ENCODE measurements at places on chromosomes 12 and 14.

GRCh38 chr14:86892152-86892956, 1100.6 kb downstream of the GALC start:
- DNase-seq = no peak

DNA sequence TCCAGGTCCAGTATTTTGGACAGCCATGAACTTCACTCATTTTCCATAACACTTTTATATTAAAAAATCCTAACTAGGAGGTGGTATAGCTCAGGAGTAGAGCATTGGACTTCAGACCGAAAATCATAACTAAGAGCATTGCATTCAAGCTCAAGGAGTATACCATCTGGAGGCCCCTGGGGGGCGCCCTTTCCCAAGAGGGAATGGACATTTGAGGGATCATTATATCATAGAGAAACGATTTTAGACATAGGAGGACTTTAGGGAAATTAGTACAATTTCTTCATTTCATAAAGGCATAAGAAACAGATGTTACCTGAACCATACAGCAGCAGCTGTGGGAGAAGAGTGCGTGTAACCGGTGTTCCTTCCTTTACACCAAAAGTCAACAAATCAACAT, 5.2 kb upstream of the ATG14 start:
- DNase-seq = no peak

GRCh38 chr12:44286821-44287505, 451.1 kb downstream of the TMEM117 start:
- no peak for DNase-seq

- DNase-seq = no peak
These were observed 14.4 kb downstream of the DDX54 start for GRCh38 chr12:113170926-113171325.

GRCh38 chr12:75953312-75953906, 78.2 kb downstream of the PHLDA1 start:
- DNase-seq = no peak

GRCh38 chr12:81257947-81258551, 180.2 kb downstream of the ACSS3 start:
- DNase-seq = no peak

DNA sequence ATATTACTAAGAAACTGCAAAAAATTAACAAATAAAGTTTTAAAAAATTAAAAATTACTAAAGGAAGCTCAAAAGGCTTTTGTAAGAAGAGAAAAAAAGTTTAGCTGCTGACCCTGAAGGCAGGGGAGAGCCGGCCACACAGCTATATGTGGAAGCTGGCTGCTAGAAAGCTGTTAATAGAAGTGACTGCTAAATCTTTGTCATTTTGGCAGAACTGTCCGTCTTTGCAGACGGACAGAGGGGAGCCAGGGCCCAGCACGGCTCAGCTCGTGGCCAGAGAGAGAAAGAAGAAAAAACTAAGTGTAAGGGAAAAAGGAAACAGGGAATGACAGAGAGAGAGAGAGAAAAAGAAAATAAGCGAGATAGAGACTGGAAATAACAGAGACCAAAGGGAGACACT, 27.9 kb downstream of the PRMT8 start:
- DNase-seq = no peak

DNA sequence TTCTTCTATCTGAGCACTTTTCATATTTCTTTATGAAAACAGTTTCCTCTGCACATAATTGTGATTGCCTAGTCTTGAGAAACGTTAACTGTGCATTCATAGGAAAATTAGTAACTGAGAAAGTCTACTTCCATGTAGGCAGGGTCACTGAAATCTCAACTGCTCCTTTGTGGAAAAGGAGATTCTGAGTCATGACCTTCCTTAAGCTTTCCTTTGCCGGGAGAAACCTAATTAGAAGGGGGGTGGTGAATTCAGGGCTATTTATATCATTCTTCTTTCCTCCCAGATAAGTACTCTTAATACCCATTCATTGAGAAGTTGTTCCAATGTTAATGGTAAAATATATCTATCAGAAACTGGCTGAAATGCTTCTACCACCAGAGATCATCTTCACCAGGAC, 751.0 kb upstream of the TMEM132C start:
- DNase-seq = no peak

DNA sequence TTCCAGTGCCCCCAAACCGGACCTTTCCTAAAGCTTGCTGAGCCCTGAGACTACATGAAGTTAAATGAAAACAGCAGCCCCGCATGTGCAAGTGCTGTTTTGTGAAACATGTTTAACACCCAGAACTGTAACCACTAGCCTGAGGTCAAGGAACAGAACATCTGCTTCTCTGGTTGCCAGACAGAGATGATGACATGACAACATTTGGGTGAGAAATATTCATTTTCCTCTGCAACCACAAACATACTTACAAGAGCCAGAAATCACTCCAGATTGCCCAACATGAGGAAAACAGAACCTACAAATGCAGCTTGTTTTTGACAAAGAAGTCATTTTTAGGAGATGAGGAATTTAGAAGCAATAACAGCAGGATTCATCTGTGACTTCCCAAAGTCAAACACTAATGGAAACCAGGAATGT, 110.4 kb downstream of the BCAT1 start:
- DNase-seq = no peak

DNA sequence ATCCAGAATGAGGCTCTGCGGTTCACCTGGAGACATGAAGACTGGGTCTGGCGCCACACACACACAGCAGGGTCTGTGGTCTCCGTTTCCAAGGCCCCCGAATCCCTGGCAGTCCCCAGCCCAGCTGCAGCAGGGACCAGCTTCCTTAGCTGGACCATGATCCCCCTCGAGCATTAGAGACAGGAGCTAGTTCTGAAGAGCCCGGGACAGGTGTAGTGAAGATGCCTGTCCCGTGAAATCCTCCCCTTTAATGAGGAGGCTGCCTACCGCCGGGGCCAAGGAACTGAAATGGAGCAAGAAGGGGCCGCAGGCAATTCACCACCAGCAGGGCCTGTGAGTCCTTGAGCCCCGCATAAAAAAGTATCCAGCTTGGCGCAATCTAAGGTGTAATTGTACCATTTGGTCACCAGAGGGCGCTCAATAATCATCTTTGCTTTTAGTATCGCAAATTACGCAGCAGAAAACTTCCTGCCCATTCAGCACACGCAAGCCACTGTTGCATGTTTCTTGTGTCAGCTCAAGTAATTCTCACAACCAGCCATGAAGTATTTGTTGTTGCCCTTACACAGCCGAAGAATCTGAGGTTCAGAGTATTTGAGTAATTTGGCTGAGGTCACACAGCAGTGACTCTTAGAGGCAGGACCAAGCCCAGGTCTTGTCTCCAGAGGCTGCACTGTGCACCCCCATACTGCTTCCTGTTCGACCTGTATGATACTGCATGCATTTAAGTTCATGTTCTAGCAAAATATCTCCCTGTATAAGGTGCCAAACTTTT, 54.3 kb upstream of the PPP2R5C start:
- DNase-seq = peak; percentile 76

DNA sequence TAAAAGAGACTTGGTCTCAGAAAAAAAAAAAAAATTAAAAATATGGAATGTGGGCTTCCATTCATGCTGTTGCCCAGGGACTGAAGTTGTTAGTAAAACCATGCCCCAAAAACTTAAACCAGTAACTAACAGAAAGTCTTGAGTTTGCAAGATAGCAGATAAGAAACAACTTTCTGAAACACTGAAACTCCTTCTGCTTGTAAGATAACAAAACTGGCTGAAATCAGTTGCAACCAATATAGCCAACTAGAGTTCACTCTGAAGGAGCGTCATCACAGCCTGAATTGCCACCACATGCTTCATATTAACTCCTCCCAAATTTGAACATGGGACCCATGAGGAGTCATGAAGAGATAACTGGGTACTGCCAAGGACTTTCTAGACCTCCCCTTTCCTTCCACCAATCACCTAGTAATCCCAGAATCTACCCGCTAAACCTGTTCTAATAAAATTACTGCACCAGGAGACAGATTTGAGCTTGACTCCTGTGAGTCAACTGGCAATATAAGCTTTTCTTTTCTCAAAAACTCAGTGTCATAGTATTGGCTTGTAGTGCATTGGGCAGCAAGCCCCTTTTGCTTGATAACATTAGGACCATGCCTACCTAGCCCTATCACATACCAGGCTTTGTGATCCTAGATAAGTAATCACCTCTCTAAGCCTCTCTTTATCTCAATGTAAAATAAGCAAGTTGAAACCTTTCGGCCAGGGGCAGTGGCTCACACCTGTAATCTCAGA, 53.6 kb downstream of the R3HDM2 start:
- no peak for DNase-seq

DNA sequence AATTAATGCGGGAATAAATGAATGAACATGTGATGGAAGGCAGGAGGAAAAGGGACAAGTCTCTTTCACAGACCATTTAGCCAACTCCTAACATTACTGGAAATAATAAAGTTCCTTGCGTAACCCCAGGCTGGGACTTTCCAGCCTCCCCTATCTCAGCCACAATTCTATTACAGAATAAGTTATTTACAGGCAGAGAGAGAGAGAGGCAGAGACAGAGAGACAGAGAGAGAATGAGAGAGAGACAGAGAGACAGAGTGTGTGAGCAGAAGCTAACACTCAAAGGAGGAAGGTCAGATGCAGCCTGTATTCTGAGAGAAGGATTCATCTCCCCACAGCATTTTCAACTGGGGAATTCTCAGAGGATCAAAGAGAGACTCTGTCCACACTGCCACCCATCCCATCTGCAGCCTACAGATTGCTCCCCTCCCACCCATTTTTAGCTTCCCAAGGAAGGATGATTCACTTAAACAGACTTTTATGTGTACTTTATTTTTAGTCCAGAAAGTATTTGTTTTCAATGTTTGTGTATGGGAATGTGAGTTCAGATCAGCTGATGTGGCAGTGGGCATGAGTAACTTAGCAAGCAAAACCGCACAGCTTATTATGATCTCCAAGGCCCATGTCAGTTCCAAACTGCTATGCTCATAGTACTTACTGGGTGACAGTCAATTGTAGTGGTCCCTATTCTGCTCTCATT, 165.7 kb downstream of the CAND1 start:
- no peak for DNase-seq

DNA sequence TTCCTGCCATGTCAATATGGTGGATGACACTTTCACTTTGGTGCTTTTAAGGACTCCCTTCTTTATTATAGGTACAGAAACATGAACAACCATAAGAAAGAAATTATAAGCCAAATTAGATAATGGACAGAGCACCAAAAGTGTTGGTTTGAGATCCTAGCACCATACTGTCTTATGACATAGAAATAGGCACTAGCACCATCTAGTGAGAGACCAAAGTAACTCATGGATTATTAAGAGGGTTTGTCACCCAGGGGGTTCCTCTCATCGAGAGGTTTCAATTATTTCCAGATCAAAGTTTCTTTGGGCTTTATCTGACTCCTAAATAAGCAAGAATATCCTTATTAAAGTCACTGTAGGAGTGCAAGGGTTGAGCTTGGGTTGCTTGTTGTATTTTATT, 153.0 kb upstream of the DIO2 start:
- DNase-seq = no peak

- DNase-seq = peak; percentile 82
These were observed 9.2 kb downstream of the HOXC8 start for GRCh38 chr12:54017878-54018467.

DNA sequence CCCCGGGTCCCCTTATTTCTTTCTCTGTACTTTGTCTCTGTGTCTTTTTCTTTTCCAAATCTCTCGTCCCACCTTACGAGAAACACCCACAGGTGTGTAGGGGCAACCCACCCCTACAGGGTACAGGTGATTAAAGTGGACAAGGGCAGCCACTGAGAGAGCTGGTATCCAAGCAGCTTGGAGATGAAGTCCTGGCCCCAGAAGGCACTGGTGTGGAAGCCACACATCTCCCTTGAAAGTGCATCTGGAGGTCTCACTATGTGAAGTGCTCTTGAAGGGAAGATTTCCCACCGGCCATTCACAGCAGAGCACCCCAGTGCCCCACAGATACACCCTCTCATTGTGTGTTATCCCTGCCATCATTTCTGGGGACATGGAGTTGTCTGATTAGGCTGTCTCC, 6.3 kb upstream of the BICD1 start:
- DNase-seq = no peak

DNA sequence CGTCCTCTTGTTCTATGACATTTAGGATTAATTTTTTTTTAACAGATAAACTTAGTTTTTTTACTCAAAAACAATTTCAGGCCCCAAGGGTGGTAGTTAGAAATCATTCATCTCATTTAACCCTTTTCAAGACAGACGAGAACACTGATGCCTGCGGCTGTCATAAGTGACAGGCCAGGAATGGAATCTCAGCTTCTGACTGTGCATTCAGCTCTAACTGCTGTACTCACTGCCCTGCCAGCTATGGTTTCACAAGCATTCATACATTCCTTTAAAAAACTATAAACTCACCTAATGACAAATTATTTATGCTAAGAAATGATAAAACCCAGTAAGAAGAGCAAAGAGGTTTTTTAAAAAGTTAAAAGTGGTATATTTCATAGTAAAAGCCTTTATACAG, 8.8 kb downstream of the DENND5B start:
- DNase-seq = no peak

DNA sequence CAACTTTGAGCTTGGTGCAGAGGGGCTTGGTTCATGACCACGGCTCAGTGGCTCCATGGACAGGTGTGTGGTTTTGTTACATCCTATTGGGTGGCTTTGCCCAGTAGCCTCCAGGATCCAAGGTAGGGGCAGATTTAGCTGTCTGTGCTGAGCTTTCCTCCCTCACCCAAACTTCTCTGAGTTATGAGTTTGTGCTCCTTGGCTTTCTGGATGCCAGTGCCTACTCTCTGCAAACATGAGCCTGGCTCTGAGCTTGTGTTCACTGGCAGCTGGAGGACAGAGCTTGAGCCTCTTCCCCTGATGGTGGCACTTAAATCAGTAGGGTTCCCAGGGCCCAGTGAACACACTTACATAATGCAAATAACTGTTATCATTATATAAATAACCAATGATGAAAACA, 45.3 kb upstream of the HECTD1 start:
- DNase-seq = no peak
